ENCODE measurements at places on chromosomes 2 and 18.

- no peak for DNase-seq
These were observed 153.7 kb downstream of the SOX11 start for GRCh38 chr2:5845798-5846330.

- DNase-seq, result no peak
These were observed 151.2 kb upstream of the HS6ST1 start for GRCh38 chr2:128469875-128470274.

GRCh38 chr2:212539072-212539880, 674 bp upstream of the ERBB4 start:
- DNase-seq, result no peak

GRCh38 chr2:165536851-165537499, 67.5 kb downstream of the CSRNP3 start:
- DNase-seq, result no peak

DNA sequence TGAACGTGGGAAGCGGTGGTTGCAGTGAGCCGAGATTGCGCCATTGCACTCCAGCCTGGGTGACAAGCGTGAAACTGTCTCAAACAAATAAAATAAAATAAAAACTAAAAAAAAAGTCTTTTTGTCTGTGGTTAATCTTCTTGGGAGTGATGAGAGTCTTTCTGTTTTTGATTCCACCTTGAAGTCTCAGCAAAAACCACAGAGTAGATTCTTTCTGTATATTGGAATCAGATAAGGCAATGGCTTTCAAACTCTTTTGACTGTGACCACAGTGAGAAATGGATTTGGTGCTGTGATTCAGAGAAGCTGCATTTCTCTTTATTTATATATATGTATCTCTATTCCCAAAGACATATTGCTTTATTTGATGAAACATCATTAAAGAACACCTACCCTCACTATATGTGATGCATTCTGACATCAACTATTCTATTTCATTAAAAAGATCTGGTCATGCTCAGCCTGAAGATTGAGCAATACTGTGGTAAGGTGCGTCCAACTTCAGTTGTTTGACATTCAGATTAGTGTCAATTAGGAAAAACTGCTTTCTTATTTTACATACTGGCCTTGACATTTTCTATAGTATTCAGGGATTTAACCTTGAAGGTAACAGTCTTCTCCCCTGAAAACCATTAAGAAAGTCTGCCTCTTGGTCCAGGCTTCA, 15.6 kb downstream of the HRH4 start:
- DNase-seq, result no peak

DNA sequence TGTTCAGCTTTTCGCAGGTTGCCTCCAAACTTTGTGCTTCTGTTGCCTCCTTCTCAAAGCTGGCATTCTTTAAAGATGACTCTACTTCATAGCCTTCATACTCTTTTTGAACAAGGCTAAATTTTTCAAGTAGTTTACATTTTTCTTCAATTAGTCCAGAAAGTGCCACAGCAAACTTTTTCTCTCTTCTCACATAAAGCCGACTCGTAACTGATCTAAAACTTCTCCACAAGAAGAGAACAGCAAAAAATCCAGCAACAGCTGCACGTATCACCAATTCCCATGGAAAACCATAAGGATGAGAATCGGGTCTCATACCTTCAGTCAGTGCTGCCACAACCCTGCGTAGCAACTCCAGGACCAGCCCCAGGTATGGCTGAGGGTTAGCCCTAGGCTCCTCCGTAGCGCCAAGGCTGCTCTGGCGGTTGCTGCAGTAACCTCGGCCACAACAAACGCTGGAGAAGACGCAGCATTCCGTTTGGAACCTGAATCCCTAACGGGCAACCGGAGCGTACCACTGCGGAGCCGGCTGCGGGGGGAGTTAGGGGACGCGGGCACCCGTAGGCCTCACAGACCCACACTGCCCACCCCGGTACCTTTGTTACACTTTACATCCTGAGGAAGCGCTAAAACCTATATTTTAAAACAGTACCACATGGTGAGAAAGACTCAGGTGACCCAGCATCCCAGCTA, at the start of gene CTAGE1:
CTAGE1 (minus strand) TSS at position 420 of the 693 bp plus-strand sequence; CDS start at position 316, 104 bp downstream.
- no peak for DNase-seq

- DNase-seq, result no peak
These were observed 11.8 kb downstream of the TPGS2 start for GRCh38 chr18:36817039-36817438.

DNA sequence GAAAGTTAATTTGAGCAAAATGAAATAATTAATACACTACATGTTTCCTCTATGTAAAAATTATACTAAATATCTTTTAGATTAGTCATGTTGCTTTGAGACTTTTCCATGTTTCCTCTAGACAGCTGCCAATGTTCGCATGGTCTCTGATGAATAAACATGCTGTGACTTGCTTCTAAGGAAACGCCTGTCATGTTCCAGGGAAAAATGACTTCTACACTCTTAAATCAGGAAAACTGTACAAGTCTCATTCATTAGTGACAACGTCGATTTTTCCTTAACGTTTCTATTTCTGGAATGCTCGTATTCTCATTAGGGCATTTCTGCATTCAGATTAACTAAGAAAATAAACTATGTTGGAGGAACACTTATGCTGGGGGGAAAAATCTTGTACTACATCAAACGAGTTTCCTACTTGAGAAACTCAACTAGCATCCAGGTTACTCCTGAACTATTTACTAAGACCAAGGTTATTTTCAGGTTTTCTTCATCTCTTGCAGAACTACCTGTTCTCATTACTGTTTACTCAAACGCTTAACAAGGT, 1.6 kb downstream of the COBLL1 start:
- no peak for DNase-seq

- DNase-seq, result no peak
These were observed 28.3 kb downstream of the CREB1 start for GRCh38 chr2:207558079-207558491.

GRCh38 chr18:28854964-28855363, 678.0 kb upstream of the CDH2 start:
- DNase-seq, result no peak

- no peak for DNase-seq
These were observed 60.8 kb downstream of the KYNU start for GRCh38 chr2:142938240-142938639.

DNA sequence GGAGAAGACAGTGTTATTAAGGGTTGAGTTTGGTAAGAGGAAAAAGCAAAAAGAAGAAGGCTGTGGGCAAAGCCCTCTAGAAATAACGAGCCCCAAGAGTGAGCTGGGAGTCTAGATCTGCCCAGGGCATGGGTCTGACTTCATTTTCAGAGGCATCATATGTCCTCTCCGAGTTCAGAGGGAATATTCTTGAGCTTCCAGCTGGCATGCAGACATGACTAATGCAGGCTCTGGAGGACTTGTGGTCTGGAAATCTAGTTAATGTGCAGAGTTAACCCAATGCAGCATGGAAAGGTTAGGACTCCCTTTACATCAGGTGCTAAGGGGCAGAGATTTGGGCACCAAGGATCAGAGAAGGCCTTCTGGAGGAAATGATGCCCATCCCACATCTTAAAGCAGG, 7.3 kb downstream of the ACMSD start:
- DNase-seq, result no peak

Data from activated gamma-delta T cell treated with anti-CD3 and anti-CD28 coated beads, Interleukin-2, amount 50 U/mL, for 16 hours (primary cell).